ENCODE measurements at places on chromosomes 11 and 22.

DNA sequence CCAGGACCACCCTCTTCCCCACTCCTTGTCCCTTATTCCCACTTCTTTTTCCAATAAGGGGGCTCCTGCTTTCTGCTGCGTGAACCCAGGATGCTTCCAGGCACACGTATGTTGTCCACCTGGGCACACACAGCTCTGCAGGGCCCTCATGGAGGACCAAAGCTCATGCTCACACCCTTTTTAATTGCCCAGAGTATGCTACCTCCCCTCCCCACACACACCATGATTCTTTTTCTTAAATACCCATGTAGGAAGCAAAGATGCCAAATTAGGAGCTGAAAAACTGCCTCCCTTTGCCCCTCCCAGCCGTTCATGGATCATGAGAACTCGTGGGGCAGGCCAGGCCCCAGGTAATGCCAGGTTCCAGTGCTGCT is 5.1 kb downstream of the NECTIN1 start:
- DNase-seq, result no peak

DNA sequence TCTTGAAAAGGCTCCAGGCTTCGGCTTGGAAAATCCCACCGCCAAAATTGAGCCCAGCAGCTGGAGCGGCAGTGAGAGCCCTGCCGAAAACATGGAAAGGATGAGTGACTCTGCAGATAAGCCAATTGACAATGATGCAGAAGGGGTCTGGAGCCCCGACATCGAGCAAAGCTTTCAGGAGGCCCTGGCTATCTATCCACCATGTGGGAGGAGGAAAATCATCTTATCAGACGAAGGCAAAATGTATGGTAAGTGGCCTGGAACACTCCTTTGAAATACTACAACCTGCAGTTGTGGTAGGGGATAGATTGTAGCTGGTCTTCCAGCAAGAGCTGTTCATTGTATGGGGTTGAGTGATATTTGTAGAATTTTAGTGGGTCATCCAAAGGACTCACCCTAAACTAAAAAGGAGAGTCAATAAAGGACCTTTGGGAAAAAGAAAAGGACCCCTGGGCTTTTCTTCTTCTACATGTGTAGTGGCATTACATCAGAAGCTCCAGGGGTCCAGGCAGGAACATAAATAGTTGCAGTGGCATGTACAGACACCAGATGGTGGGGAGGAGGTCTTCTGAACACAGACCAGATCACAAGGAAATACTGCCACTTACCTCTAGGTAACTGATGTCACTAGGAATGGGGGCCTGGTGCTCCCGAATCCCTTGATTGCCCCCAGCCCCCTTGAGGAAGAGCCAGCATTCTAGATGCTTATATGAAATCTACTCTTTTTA is 90.1 kb downstream of the TEAD1 start:
- DNase-seq, result no peak

GRCh38 chr11:45748801-45749200 is 56.1 kb upstream of the SLC35C1 start:
- no peak for DNase-seq

GRCh38 chr11:15940462-15941205 is 415.7 kb downstream of the SOX6 start:
- DNase-seq, result no peak

DNA sequence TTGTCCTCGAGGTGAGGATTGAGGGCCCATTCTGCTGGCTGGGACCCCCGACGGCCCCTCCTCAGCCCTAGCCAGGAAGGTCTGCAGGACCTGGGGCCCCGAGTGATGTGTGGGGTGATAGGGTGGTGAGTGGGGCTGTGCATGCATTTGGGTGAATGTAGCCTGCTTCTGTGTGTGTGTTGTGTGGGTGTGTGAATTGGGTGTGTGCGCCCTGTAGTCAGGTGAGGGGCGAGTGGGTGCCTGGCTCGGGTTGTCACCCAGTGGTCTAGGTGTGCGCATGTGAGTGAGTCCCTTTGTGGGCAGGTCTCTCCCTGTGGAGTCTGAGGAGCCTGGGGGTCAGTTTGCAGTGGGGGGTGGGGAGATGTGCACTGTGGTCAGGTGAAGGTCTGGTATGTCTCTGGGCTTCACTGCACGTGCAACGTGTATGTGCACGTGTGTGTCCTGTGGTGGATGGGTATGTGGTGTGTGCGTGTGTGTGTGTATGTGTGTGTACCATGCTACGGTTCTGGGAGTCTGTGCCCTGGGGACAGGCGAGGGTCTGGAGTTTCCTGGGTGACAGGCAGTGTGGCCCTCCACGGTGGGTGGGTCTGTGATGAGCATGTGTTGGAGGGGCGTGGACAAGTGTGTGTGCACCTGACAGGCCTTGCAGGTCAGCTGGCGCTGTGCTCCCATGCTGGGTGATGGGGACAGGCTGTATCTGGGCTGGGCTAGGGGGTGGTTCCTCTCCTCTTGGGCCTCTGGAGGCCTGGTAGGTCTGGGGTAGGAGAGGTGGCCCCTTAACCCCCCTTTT is 1.0 kb downstream of the TMEM151A start:
- DNase-seq, result no peak

- DNase-seq, result no peak
Measured at GRCh38 chr22:40025856-40026255, 31.1 kb downstream of the FAM83F start.

DNA sequence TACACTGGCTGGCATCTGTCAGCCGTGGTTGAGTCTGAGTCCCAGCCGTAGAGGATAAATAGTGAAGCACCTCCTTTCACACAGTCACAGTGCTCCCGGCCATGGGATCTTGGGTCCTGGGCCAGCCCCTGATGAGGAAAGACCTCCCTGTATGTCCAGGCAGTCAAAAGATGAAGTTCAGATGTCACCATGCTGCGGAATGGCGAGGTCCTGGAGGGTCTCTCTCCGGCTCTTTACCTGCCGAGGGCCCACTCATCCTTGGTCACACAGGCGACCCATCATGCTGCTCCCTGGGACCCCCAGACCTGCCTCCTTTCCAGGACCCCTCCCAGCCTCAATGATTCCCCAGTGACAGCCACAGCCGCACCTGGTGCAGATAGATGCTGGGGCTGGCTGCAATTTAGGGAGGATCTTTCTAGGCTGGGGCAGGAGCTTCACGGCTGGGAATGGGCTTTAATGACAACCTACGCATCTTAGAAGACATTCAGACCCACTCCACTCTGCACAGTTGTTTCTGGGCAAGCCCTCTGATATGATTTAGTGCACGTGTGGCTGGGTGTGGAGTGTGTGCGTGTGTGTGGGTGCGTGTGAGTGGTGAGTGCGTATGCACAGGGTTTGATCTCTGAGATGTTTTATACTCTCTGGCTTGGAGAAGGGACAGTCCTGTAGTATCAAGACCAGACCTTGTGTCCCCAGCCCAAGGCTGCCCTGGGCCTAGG is 79.7 kb downstream of the FBLN1 start:
- no peak for DNase-seq

DNA sequence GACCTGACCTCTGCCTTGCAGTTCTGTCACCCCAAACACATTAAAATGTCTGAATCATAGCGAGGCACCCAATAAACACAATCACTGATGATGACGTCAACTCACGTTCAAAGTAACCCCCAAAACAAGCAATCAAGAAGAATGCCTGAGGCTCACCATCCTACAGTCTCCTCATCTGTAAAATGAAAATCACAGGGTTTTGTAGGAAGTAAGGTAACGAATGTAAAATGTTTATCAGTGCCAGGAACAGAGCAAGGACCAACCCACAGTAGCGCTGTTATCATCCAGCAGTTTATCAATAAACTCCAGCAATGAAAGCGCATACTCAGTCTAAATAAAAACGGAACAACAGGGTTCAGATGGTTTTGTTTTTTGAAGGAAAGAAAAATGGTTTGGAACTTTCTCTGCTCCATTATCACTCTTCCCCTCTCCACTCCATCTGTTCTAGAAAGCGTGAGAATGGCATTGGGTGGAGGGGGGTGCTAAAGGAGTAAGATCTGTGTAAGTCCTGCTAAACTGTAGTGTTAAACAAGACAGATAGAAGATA is 110.5 kb downstream of the MICAL3 start:
- no peak for DNase-seq

DNA sequence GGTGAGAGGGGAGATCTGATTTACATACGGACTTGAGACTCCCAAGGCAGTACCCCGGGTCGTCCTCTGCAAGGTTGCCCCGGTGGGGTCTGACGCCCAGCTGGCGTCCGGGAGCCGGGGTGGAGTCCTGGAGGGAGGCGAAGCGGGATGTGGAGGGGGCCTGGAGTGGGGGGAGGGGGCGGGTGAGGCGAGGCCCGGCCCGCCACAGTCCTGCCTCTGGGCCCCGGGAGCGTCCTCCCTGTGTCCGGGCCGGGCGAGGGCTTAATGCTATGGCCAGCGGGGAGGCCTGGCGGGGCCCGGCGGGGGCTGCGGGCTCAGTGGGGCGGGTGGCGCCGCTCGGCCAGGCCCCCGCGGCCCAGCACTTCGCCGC is 2.4 kb upstream of the MYBPC3 start:
- DNase-seq, result no peak

- DNase-seq, result no peak
Measured at GRCh38 chr22:50585781-50586180, 3.1 kb upstream of the CHKB start.

- no peak for DNase-seq
Measured at GRCh38 chr11:113568566-113568965, 93.4 kb upstream of the DRD2 start.
